Stimulated activated CD4-positive, alpha-beta T cell treated with anti-CD3 and anti-CD28 coated beads, TNF-alpha, amount 100 ng/mL, for 24 hours (primary cell): ENCODE measurements at places on chromosomes 6 and 20.

DNA sequence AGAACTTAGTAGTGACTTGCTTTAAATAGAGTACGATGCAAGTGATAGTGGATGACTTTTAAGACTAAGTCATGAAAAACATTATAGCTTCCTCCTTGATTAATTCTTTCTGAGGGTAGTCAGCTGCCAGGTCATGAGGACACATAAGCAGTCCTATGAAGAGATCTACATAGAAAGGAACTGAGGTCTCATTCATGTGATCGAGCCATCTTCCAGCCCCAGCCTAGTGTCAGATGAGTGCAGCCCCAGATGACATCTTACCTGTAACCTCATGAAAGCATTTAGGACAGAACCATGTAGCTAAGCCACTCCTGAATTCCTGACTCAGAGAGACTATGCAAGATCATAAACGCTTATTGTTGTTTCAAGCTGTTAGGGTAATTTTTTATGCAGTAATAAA lies 67.7 kb downstream of the AK9 start:
- DNase-seq, result no peak

- DNase-seq, result no peak
Observed at GRCh38 chr6:17957498-17957897, 29.9 kb downstream of the KIF13A start.

DNA sequence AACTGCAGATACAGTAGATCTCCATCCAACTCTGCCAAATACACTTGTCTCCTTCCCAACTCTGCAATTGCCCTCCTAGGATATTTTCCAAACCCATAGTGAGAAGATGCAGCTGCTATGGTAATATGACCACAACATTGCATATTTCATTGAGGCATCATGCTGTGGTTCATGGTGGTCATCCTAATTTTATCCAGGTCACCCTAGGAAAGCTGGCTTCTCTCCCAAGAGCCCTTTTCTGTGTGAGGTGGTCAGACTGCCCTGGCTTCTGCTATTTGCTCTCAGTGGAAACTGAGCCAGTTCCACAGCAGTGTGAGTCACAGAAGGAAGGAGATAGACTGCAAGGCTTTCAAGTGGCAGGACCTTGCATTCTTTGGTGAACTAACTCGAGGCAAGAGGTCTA lies 5.5 kb downstream of the OGFRL1 start:
- DNase-seq, result no peak

DNA sequence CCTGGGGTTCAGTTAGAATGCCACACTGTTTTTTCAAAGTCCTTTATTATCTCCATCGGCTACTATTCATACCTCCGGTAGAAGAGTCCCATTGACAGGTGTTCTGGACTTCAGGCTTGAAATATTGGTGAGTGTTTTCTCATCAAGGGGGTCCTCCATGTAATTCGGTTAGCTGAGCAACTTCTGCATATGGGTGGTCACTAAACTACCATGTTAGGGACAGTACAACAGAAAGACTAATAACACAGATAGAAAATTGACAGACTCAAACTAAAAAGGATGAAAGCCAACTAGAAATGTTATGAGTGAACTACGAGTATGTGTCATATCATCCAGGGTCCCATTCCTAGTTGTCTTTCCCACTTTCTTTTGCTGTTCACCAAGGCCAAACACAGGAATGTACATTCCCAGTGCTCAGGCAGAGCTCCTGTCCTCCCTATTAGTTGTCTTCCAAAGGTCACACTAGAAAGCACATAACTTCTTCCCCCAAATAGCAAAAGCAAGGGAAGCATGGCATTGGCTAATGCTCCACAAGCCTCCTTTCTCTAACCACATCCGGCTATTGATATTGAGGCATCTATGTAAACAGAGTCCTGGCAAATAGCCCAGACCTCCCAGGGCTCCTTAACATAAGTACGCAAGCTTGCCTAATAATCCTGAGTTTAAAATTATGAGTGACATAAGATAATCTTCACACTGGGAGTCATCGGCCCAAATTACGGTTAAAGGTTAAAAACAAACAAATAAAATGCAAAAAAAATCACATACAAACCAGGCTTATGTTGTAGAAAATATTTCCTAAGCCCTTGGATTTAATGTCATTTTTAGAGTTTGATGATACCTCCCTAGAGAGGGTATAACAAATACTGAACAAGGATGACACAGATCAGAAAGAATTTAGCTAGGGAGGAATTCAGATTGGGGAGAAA lies 13.2 kb downstream of the CCN2 start:
- no peak for DNase-seq

- DNase-seq, result no peak
Observed at GRCh38 chr20:4691753-4692152, 30.0 kb upstream of the PRND start.

DNA sequence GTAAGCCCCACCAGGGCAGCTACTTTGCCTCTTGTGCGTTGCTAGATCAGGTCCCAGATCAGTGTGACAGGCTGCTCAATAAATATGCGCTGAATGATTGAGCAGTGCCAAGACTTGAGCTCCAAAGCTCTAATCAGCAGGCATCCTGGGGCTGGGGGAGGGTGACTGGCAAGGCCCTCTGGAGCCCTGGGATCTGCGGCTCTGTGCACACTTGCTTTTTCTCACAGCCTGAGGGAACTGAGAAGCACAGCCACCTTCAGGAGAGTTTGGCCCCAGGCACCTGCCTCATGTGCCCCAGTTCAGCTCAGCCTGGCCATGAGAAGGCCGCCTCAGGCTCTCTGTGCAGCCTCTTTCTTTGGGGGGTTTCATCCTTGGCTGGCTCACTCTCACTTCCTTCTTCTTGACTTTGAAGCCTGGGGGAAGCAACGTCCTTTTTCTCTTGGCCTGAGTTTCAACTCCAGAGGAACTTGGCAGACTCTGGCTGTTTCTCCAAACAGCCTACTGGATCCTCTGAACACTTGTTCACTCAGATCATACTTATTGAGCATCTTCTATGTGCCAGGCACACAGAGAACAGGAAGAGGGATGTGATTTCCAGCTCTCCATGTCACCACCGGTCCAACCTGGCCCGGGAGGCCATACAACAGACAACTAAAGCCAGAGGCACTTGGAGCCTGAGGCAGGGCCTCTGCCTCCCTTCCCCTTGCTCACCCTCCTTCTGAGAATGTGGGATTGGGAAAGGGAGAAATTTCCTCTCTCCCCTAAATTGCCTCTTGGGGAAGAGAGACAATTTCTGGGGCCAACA lies 114.0 kb downstream of the VEGFA start:
- no peak for DNase-seq

DNA sequence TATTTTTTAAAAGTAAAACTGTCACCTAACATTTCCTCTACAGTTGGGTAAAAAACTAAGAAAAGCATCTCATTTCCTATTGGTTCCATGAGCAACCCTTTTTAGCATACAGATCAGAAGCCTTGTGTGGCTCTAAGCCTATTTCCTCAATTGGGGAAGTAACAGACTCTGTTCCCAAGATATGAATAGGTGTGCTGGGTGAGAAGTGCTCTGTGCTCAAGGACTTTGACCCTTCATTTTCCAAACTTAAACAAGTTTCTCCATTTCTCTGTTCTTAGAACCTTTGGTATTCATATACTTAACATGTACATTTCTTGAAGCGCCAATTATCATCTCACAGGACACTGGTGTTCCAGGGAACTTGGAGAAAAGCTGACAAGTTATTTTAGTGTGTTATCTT lies 24.1 kb downstream of the CARMIL1 start:
- DNase-seq, result no peak

GRCh38 chr6:16633961-16634360 lies 127.3 kb downstream of the ATXN1 start:
- no peak for DNase-seq

GRCh38 chr20:44600758-44601201 lies 18.4 kb downstream of the PKIG start:
- no peak for DNase-seq

DNA sequence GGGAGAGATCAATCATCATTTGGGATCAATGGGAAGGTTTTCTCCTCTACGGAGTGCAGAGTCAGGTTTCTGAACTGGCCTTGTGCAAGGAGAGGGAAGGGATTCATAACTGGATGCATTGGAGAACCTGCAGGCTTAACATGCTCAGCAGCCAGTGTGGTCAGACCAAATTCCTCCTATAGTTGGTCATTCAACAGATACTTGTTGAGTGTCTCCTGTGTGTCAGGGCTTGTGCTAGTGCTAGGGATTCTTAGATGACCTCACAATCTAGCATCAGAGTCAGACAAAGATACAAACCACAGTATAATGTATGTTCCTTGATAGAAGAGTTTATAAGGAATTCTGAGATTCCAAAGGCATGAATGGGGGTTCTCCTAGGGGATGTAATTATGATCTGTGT lies 23.9 kb downstream of the RALY start:
- no peak for DNase-seq

- no peak for DNase-seq
Observed at GRCh38 chr20:46802722-46803121, 91.9 kb upstream of the EYA2 start.

GRCh38 chr6:44896701-44897100 lies 431.4 kb upstream of the RUNX2 start:
- no peak for DNase-seq

GRCh38 chr6:53103993-53104675 lies 38.9 kb downstream of the FBXO9 start:
- DNase-seq, result no peak

DNA sequence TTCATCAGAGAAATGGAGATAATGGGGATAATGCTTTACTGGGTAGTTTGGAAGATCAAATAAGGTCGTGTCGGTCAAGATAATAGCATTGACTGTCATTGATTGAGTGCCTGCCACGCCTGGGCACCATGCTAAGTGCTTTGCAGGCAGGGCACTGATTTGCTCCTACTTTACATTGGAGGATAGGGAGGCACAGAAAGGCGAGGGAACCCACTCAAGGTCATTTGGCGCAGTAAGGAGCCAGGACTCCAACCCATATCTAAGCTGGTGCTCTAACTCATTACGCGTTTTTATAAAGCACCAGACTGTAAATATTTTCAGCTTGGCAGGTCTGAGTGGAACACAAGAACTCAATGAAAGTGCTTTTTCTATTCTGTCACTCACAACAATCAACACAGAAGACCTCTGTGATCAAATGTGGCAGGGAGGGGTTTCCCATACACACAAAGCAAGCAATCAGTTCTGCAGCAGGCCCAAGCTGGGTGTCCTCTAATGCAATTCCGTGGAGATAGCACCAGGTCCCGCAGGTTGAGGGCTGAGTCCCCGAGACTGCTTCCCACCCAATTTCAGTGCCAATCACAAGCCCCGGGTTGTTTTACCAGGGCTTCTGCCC lies 373.6 kb downstream of the CDH26 start:
- no peak for DNase-seq

GRCh38 chr6:7911345-7911725 lies 747 bp upstream of the TXNDC5 start:
- no peak for DNase-seq

- no peak for DNase-seq
Observed at GRCh38 chr6:31586008-31586407, at the start of gene LST1. Gene LST1 (plus strand): TSS chr6:31586277. CDS start chr6:31587300, 1,023 bp downstream.

- no peak for DNase-seq
Observed at GRCh38 chr20:22420116-22420598, 164.2 kb downstream of the FOXA2 start.

DNA sequence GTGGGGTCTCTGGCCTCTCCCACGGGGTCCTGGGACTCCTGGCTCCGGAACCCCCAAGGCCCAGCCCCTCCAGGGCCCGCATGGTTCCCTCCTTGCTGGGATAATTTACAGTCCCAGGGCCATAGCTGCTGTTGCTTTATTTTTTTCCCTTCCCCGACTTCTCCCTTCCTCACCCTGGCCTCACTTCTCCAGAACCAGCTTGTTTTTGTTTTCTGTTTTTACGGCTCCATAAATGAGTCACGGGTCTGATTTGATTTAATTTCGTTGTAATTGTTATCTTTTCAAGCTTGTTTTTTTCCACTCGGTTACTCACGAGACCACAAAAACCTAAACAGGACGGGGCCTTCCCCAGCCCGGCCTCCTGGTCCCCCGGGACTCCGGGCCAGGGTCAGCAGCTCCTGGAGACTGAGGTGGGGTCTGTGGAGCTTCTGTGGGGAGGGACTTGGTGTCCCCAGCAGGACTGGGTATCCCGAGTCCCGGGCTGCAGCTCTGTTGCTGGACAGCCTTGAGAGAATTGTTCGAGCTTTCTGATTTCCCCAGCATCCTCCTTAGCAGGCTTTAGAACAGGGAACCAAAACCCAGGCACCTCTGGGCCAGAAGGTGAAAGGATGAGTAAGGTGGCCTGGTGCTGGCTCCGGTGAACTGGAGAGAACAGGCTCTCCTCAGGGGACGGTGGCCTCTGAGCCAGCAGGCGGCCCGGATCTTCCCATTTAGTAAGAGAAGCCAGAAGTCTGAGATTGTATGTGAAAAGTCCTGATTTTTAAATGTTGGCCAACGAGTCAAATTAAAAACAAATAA lies 94.9 kb downstream of the CEBPB start:
- DNase-seq, result no peak

DNA sequence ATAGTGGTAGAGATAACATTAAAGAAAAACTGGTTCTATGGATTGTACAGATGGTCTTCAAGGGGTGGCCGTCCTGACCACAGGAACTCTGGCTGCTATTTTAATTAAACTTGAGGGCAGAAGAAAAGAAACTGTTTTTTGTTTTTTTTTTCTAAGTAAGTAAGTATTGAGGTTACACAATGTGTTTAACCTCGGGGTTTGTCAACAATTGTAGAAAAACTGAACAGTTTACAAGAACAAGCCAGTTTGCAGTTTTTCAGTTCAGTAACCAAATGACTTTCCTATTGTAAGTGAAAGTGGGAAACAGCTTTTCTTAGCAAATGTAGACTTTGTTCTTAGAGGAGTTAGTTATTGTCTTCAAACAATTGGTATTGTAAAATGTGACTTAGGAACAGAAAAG lies 77.0 kb downstream of the PLCB1 start:
- DNase-seq, result no peak

DNA sequence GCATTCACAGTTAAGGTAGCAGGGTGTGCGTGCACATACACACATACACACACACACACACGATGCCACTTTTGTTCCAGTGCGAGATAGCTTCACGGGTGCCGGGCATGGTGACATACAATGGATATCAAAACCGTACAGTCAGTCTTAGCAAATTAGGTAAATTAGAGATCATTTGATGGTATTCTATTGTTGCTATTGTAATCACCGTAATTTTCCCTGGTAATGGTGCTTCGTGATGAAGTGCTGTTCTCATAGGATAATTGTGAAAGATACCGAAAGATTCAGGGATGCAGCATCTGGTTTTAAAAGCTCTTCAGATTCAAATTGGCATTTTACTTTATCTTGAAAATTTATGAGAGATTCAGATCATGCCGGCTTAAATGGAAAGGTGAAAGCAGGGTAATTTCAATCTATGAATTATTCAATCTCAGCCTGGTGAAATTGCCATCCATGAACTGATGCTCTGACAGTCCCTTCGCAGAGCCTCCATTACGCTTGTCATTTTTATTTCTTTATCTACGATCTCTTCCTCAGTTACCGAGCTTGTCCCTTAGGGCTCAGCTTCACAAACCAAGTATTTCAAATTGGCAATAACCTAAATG lies 71.3 kb upstream of the SOX4 start:
- DNase-seq, result no peak
